GM04503 (cell line): ENCODE measurements at places on chromosomes 6 and 20.

GRCh38 chr6:128754658-128755256 lies 128.2 kb upstream of the LAMA2 start:
- no peak for DNase-seq

- no peak for DNase-seq
These were observed 13.4 kb upstream of the MAPRE1 start for GRCh38 chr20:32806356-32806755.

GRCh38 chr20:53579581-53580375 lies 13.9 kb downstream of the ZNF217 start:
- peak; percentile 54 for DNase-seq

- no peak for DNase-seq
These were observed 18.3 kb upstream of the CITED2 start for GRCh38 chr6:139392794-139393193.

DNA sequence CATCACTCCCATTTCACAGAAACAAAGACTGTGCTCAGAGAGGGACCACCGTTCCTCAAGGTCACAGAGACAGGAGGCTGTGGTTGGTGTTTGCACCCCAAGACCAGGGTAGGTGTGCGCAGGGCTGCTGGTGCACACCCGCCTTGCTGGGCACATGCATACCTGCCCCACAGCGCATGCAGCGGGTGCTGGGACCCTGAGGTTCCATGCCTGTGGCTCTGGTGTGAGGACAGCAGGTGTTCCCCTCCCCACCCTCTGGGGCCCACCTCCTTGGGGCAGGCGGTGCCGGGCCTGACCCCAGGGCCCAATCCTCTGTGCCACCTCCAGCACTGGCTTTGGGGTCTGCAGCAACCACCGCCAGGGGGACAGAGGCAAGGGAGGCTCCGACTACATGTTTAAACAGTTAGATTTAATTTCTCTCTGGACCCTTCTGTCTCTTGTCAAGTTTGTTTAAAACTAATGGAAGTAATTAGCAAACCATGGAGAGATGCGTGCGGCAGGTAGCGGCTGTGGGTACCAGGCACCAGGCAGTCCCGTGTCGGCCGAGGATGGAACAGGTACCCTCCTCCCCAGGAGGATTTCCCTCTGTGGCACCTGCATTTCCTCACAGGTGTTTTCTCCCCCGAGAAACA lies 327.8 kb downstream of the TAF4 start:
- no peak for DNase-seq

DNA sequence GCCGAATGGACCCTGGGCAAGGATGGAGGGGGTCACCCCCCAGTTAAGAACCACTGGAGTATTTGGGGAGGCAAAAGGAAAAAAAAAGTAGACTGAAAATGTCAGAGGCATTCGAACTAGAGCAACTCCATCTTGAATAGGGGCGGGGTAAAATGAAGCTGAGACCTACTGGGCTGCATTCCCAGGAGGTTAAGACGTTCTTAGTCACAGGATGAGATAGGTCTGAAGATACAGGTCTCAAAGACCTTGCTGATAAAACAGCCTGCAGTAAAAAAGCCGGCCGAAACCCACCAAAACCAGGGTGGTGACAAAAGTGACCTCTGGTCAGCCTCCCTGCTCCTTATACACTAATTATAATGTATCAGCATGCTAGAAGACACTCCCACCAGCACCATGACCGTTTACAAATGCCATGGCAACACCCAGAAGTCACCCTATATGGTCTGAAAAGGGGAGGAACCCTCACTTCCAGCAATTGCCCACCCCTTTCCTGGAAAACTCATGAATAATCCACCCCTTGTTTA lies 70.4 kb upstream of the KCNG1 start:
- no peak for DNase-seq

- DNase-seq: no peak
These were observed 1.5 kb upstream of the ADGRG6 start for GRCh38 chr6:142300302-142300701.

- peak; percentile 55 for DNase-seq
These were observed 98.5 kb downstream of the HIVEP2 start for GRCh38 chr6:142846459-142846831.

- peak; percentile 65 for DNase-seq
These were observed 16.1 kb downstream of the TTPAL start for GRCh38 chr20:44491635-44492395.

DNA sequence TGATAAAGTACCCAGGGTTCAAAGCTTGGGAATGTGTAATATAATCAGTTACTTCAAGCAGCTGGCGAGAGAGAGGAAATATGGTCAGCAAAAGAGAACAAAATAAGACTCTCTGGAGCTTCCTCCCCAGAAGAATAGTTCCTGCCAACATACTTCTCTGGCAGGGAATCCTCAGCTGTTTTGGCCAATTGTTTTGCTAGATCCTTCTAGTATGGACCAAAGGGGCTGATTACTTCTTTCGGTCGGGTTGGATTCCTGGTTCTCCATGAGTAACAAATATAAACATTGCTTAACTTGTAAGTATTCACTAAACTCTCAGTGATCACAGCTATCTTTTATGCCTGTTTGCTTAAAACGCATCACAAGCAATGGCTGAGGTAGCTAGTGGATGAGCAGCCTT lies 31.4 kb upstream of the FBXO9 start:
- DNase-seq: peak; percentile 85

- DNase-seq: no peak
These were observed 129.1 kb upstream of the SMLR1 start for GRCh38 chr6:130697995-130698535.
